ENCODE measurements at places on chromosomes 16 and 17. TPM values are rescaled to one million over a fixed set of nuclear protein-coding genes. Genes with fewer than 3 reads are reported as not detected.

SERPINF2 gene
- polyA plus RNA-seq = 2.9 TPM

CCL1 gene
- not detected for polyA plus RNA-seq

GRCh38 chr17:59418732-59419166 is 87.3 kb downstream of the YPEL2 start:
- H3K27ac ChIP-seq = no peak overlapping the region
- peaks cover 17% of the 10 kb centered on the region for H3K4me1 ChIP-seq
- no peak overlapping the region for H3K4me3 ChIP-seq
- no peak for DNase-seq
- no peaks in the 10 kb centered on the region for H3K27me3 ChIP-seq

GRCh38 chr17:19747829-19748806 is at the start of gene ALDH3A1:
Gene ALDH3A1 (minus strand): TSS chr17:19748298. CDS start chr17:19745129, 3,169 bp downstream.
- H3K27ac ChIP-seq = peak within 1 kb of the TSS; percentile 6
- DNase-seq = peak; percentile 53
- no peaks in the 10 kb centered on the region for H3K36me3 ChIP-seq

DNA sequence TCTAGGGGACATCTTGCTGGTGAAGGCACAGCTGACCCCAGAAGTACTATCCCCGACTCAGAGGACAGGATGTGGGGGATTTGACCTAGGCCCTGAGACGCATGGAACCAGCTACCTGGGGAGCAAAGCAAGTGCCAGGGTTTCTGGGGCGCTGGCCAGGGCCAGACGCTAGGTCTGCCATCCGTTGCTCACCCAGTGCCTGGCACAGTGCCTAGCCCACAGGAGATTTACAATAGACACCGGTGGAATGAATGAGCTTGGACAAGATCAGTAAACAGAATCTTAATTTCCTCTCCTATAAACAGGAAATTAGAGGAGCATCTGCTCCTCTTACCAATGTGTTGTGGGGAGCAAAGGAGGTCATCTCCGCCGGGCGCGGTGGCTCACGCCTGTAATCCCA is 5.0 kb downstream of the RPRML start:
- H3K36me3 ChIP-seq = no peaks in the 10 kb centered on the region
- no peak overlapping the region for H3K4me3 ChIP-seq
- no peak for DNase-seq
- peaks cover 13% of the 10 kb centered on the region for H3K4me1 ChIP-seq
